Fibroblast of skin of abdomen (primary cell): ENCODE measurements at places on chromosomes 6 and 20.

GRCh38 chr6:92810913-92811312 lies 608.4 kb downstream of the EPHA7 start:
- peak; percentile 14 for DNase-seq

- no peak for DNase-seq
Observed at GRCh38 chr6:122751326-122751725, 28.2 kb upstream of the FABP7 start.

- no peak for DNase-seq
Observed at GRCh38 chr6:157093536-157093935, 229.8 kb downstream of the TMEM242 start.

- no peak for DNase-seq
Observed at GRCh38 chr20:33696448-33696847, 10.3 kb upstream of the E2F1 start.
